ENCODE measurements at places on chromosomes 3 and 15. TPM values are rescaled to one million over a fixed set of nuclear protein-coding genes. Genes with fewer than 3 reads are reported as not detected.

DNA sequence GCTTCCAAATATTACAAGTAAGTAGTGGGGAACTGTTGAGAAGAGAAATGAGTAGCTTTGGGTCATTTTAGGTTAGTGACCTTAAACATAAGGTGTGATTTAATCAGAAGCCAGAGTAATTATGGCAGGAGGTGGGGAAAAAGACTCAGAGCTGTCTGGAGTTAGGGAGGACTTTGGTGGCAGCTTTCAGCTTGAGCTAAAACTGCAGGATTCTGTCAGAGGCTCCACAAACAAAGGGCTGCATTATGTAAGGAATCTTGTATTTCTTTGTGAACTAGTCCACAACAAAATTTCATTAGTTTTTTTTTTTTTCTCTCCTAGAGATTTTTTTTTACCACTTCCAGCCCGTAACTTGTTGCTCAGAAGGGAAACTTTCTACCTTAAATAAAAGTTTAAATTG is 345.3 kb downstream of the TIGIT start:
- DNase-seq = no peak

Gene CSTA
- 122 TPM for total RNA-seq

- no peak for DNase-seq
Observed at GRCh38 chr3:135324301-135324700, 529.2 kb downstream of the EPHB1 start.

Gene DPH6
- total RNA-seq = 25.5 TPM

GRCh38 chr3:174062923-174063322 is 665.4 kb downstream of the NLGN1 start:
- DNase-seq = no peak

Gene SLC28A2
- total RNA-seq = not detected

Gene TMEM158
- 3.5 TPM for total RNA-seq

Gene MITF
- 18.9 TPM for total RNA-seq

DNA sequence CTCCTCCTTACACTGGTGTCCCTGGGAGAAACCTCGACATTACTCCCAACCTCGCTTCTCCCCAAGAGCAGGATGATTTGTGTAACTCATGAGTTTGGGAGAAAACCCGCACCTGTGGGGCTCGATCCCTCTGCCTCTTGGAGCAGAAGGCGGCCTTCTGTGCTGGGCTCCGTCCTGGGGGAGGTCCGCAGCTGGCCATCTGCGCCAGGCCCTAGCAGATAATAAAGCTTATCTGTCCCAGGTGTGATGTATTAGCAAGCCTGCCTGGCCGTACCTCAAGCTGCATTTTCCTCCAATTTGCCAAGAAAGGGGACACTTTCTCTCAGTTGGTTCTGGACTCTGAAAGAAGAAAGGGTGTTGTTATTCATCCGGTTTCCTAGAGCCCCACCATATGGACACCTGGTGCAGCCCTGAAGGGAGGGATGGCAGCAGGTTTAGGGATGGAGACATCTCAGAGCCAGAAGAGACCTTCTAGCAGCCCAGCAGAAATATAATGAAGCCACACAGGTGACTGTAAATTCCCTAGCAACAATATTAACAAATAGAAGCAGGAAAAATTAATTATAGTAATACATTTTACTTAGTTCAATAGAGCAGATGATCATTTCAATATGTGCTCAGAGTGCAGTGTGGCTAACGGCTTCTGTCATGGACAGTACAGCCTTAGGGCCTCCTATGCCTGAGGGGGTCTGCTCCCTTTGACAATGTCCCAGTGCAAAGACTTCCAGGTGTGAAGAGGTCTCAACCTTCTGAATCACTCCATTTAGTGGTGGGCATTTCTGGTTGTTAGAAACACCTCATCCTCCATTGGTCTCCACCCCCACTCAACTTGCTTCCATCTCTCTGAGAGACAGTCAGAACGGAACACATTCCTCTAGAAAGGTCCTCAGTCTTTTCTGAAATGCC is 94.8 kb downstream of the CPN2 start:
- DNase-seq = peak; percentile 58

DNA sequence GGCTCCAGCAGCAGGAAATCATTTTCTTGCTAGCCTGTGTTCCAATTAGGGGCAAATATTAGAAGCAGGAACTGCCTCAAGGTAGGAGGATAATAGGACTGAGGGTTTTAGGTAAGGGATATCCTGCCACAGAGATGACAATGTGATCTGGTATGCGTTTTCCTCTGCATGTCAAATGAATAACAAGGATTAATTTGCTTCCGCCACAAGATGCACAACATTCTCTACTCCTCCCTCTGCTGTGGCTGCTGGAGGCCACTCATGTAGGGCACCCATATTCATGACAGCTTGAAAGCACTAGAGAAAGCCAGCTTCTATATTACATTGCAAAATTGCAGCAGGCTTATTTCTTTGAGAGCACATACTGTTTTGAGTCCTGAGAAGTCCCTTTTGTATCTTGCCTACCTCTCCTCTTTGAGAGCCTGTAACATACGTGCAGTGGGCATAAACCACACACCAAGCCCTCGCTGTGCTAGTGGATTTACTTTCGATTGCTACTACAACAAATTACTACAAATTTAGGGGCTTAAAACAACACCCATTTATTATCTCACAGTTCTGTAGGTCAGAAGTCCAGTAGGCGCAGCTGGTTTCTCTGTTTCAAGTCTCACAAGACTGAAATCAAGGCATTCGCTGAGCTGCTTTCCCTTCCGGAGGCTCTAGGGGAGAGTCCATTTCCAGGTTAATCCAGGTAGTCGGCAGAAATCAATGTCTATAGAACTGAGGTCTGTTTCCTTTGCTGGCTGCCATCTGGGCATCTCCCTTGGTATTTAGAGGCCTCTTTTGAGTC is 5.9 kb upstream of the CD47 start:
- DNase-seq = no peak

GRCh38 chr3:140022066-140022770 is 87.2 kb downstream of the CLSTN2 start:
- no peak for DNase-seq

Gene SOX2
- 0.20 TPM for total RNA-seq

DNA sequence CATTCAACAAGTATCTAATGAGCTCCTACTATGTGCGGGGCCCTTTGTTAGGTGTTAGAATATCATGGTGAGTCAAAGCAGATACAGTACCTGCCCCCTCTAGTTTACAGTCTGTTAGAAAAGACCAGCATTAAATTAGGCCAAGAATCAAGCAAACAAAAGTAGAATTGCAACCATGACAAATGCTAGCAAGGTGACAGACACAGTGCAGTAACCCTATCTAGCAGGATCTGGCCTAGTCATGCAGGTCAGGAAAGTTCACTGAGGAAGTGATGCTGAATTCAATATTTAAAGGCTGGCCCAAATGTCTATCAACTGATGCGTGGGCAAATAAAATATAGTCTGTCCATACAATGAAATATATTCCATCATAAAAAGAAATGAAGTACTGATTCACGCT is 200.7 kb downstream of the RORA start:
- DNase-seq = no peak

DNA sequence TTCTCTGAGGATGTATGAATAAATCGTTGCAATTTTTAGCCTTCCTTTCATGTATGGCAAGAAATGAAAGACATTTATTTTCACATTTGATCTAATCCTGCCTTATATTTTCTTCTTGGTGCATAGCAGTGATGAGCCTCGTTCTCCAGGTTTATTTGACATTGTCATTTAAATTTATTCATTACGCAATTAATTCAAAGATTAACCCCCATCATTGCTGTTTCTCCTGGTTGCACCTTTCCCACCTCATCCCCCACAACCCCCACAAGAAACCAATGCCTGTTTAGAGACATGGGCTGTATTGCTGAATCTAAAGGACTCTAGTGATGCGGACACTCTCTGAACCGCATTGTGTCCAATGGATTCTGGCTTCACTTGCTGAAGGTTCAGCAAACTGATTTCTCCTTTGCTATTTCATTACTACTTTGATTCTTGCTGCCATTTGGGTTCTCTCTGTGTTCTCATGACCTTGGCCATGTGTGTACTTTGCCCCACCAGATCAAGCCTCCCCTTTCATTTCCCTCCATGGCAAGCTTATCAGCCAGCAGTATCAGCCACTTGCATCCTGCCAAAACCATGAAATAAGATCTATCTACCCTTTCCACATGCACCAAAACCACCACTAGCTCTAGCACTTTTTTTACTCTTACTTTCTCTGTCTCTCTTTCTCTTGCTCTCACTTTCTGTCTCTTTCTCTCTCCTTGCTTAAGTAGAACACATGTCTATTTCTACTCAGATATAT is 382.7 kb downstream of the GBE1 start:
- no peak for DNase-seq

DNA sequence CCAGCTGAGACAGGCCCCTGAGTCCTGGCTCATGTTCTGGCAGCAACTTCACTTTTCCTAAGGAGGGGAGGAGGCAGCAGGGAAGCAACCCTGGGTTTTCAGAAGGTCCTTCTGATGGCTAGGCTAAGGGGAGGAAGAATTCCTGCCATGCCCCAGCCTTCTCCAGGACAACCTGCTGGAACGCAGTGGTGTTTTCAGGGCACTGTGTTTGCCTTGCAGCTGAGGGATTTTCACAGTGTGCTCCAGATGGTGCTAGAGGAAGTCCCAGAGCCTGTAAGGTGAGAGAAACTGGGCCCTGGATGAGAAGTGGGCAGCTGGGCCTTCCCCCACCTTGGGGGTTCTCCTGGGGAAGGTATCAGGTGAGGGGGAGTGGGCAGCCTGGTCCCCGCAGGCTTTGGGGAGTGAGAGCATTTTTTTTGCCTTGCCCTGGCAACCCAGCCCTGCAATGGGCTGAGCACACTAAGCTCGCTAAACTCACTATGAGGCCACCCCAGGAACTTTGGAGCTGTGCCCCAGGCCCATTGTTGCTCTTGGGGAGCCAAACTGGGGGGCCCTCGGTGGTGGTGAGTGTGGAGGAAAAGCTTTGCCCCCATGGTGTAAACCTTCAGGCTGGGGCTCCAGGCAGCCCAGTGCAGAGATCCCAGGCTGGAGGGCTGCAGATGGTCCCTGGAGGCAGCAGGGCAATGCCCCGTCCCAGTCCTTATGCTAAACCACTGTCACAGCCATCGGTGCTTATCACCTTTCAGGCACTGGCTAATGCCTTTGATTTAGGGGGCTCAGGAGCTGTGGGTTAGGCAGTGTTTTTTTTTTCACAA is 41.1 kb downstream of the ACAA1 start:
- no peak for DNase-seq
